ENCODE measurements at places on chromosomes 1 and 21.

- DNase-seq = no peak
Measured at GRCh38 chr1:109237512-109237911, 11.8 kb upstream of the CELSR2 start.

- no peak for DNase-seq
Measured at GRCh38 chr1:56927986-56928385, 37.8 kb downstream of the C8B start.

- DNase-seq = no peak
Measured at GRCh38 chr1:183061194-183061593, 38.0 kb downstream of the LAMC1 start.

DNA sequence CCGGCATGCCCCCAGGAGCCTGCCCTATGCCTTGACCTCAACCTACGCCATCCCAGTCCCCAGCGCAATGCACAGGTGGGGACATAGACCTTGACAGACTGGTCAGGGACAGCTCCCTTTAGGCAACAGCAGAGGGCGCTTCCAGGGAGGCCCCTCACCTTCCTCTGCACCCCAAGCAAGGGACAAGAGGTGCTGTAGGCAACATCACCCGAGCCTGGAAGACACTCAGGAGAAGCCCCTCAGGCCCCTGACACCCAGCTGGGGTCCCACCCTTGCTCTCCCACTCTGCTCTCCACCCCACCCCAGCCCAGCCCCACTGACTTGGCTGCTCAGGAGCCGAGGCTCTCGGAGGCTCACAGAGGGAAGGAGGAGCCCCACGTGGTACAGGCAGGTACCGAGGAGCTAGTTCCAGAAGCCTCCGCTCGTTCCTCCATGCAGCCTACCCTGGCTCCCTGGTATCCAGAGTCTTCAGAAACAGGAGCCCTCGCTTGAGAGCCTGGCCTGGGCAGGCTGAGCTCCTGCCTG is 2.4 kb upstream of the WNT3A start:
- no peak for DNase-seq

GRCh38 chr1:63675420-63675931 is 82.3 kb downstream of the PGM1 start:
- no peak for DNase-seq

GRCh38 chr1:13766592-13767564 is 66.9 kb downstream of the PRDM2 start:
- peak; percentile 80 for DNase-seq

GRCh38 chr1:86530211-86530845 is 16.6 kb upstream of the CLCA4 start:
- DNase-seq = no peak

All from fibroblast of skin of left quadriceps (primary cell).